Regular cardiac myocyte (primary cell): ENCODE measurements at places on chromosomes 3 and 15. TPM values are rescaled to one million over a fixed set of nuclear protein-coding genes. Genes with fewer than 3 reads are reported as not detected.

Gene NAALADL2
- 5.8 and 7.3 TPM in 2 replicates for total RNA-seq

Gene CACNA2D3
- total RNA-seq, result 0.19 and 0.85 TPM in 2 replicates

Gene SMCO1
- 0.19 and 0.28 TPM in 2 replicates for total RNA-seq

Gene FSTL1
- 960 and 2,112 TPM in 2 replicates for total RNA-seq

Gene ROBO2
- under 0.01 TPM in 2 replicates for total RNA-seq

Gene CEMIP
- 72.9 and 1,057 TPM in 2 replicates for total RNA-seq

Gene ZNF774
- total RNA-seq, result 1.7 and 3.1 TPM in 2 replicates

Gene NR2C2
- total RNA-seq, result 13.4 and 18.3 TPM in 2 replicates
